GM12865 (cell line): ENCODE measurements at places on chromosomes 5 and 9.

DNA sequence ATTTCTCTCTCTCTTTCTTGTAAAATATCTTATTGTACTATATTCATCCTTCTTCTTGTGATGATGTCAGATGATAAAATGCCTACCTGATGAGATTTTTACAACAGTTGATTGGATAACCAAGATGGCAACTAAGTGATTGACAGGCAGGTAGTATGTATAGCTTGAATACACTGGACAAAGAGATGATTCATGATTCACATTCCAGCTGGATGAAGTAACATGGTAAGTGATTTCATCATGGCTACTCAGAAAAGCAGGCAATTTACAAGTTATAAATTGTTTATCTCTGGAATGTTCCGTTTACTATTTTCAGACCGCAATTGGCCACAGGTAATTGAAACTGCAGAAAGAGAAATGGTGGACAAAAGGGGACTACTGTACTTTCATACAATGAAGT lies 1471.7 kb upstream of the C9orf72 start:
- no peak for DNase-seq

DNA sequence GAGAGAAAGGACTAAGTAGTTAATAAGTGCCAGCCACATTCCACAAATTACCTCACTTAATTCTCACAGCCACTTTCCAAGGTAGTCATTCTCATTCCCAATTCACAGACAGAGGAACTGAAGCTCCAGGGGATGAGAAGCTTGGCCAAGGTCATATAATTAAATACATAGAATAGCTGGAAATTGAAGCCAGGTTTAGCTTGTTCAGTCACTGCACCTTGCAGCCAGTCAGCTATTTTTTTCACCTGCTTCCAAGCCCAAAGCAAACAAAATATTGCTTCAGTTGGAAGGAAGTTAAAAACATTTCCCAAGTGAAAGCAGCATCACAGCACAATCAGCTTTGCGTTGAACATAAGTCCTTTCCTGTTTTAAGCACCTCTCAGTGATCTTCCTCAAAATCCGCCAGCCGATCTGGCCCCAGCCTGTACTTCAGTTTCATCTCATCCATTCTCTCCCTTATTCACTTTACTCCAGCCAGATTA lies 4.8 kb downstream of the ALDH1A1 start:
- DNase-seq, result no peak

DNA sequence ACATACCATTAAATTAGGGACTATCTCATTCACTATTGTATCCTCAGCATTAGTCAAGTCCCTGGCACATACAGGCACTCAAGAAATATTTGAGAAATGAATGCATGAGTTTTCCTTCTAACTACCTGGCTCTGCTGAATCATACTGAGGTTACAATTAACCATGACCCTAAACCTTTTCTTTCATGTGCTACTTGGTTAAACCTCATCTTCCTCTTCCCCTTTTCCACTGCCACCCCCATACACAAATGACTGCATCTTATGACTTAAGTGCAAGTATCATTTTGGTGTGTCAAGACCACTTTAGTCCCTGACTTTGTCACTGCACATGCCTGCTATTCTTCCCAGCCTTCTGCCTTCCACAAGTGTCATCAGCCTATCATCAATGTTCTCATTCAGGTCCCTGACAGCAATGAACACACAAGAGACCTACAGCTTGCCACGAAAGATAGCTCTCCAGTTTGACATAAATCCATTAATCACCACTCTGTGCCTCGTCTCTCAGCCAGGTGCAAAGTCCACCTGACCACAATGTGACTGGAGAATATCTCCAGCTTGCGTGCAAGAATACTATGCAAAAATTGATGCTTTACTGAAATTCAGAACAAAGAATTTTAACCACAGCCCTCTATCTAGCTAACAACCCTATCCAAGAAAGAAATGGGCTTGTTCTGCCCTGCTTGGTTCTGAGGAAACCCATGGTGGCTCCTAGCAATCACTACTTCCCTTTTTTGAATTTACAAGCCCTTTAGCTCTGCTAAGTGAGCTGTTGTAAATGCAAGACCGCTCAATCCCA lies 74.5 kb downstream of the MAPKAP1 start:
- DNase-seq, result peak; percentile 93

GRCh38 chr5:80755626-80756025 lies 100.8 kb upstream of the DHFR start:
- DNase-seq, result peak; percentile 85

- no peak for DNase-seq
Measured at GRCh38 chr5:131774652-131775367, 22.0 kb downstream of the FNIP1 start.

DNA sequence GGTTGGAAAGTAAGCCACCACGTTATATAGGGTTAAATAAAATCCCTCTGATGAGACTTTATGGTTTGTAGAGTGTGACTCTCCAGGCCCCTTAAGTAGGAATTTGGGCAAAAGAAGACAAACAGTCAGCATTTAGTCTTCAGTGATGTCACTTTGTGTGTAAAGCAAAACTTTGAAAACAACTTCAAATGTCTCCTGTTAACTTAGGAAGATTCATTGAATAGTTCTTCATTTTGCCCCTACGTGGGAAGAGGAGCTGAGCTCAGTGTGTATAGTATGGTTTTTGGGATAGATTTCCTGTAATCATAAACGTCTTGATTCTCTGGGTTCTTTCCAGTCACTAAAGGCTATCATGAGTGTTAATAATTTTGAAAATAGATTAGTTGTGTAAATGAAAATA lies 101.3 kb downstream of the GADD45G start:
- no peak for DNase-seq

DNA sequence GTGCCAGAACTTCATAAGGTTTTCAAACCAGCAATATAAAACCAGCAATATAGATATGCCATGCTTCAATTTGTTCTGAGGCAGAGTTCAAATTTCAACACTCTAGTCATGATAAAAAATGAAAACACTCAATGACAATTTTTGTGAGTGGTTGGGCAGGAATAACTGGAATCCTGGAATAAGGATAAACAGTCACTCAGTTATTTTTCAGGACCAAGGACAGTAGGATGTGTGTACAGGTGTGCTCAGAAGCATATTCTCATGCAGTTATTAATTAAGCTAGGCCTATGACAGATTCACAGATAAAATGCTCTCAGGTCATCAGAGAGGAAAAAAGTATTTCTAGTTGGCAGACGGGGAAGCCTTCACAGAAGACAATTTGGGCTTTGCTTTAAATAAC lies 117.3 kb upstream of the PPP2R2B start:
- no peak for DNase-seq

GRCh38 chr5:122434205-122434970 lies 122.4 kb downstream of the SNCAIP start:
- no peak for DNase-seq

- no peak for DNase-seq
Measured at GRCh38 chr5:175624316-175624715, 33.6 kb upstream of the HRH2 start.

- DNase-seq, result no peak
Measured at GRCh38 chr5:168808051-168808616, 229.0 kb upstream of the PANK3 start.

DNA sequence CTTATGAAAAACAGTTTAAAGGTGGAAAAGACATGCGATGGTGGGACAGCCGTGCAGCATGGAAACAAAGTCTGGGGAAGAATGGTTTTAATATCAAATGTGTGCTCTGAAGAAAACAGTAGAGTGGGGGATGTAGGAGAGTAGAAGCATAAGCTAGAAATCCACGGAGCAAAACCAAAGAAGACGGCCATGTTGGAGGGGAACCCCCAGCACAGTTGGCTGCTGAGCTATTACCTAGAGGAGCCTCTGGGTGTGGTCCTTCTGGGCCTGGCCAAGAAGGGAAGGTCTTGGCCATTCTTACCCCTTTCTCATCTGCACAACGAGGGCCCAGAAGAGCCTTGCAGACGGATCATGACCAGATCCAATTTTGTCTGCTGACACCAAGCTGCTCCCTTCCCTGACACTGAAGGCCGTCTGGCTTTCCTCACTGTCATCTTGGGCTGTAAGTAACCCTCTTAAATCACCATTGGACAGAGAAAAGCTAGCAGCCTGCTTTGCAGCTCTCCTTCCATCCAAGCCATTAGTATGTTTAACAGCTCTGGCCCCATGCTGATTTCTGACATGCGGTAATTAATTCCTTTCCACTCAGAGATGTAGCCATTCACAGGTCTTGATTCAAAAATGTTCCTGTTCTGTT lies 189.5 kb downstream of the SEC61B start:
- no peak for DNase-seq

DNA sequence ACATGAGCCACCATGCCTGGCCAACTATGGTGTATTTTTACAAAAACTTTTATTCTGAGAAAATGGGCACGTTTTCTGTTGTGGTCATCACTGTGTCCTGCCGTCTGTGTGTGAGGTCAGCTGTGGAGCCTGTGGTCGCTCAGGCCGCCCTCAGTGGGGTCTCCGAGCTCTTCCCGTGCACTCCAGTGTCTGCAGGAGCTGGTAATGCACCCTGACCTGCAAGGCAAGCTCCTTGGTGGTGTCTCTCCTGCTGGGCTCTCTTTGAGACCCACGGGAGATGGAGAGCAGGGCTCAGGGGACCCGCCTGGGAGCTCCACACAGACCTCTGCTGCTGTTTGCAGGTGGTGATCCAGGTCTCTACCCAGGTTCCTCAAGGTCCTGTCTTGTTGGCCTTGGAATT lies 9.6 kb upstream of the AHRR start:
- DNase-seq, result no peak

- DNase-seq, result peak; percentile 83
Measured at GRCh38 chr9:136225748-136226679, 19.6 kb downstream of the QSOX2 start.

GRCh38 chr5:71864730-71865601 lies 145.9 kb downstream of the CARTPT start:
- DNase-seq, result no peak

DNA sequence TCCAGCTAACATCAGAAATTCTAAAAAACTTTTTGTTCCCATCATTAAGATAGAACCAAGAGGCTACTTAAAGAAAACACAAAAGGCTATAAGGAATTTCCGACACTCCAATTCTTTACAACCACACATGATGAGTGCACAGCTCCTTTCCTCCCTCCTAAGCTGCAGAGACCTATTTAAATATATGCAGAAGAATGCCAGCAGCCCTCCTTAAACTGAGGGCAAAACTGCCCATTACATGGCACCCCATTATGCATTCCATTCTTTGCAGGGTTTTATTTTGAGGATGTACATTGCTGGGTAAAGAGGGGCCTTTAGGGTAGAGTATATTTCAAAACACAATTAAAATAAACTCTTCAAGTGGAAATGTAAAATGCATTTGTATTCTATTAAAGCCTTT lies 502.9 kb downstream of the RASEF start:
- DNase-seq, result no peak

GRCh38 chr5:54881286-54882005 lies 103.9 kb downstream of the ESM1 start:
- no peak for DNase-seq

- peak; percentile 82 for DNase-seq
Measured at GRCh38 chr5:37111426-37112382, 137.5 kb downstream of the CPLANE1 start.

- DNase-seq, result no peak
Measured at GRCh38 chr5:43302481-43302880, 10.7 kb downstream of the HMGCS1 start.

DNA sequence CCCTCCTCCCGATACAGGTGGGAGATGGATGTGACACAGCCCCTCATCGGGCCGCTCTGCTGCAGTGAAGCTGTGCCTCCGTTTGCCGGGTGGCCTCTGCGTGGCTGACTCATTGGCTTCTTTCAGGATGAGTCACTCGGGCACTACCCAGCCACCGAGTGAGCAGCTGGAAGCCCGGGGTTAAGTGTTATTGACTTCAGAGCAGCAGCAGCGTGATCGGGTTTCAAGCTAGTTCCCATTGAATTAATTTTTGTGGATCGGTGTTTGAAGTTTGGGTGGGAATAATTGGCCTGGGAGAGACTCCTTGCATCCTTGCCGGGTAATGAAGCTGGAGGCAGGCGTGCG lies 266.4 kb upstream of the IRX4 start:
- DNase-seq, result peak; percentile 11

DNA sequence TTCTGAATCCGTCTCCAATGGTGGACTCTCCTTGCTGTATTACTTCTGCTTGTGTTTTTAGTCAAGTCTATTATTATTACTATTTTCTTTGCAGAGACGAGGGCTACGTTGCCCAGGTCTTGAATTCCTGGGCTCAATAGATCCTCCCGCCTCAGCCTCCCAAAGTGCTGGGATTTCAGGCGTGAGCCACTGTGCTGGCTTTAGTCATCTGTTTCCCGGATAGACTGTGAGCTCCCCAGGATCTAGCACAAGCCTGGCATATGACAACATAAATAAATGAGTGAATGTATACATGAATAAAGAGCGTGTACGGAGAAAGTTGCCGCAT lies 439 bp upstream of the DDX46 start:
- peak; percentile 5 for DNase-seq

GRCh38 chr5:68746643-68747420 lies 347.0 kb upstream of the SLC30A5 start:
- DNase-seq, result no peak

DNA sequence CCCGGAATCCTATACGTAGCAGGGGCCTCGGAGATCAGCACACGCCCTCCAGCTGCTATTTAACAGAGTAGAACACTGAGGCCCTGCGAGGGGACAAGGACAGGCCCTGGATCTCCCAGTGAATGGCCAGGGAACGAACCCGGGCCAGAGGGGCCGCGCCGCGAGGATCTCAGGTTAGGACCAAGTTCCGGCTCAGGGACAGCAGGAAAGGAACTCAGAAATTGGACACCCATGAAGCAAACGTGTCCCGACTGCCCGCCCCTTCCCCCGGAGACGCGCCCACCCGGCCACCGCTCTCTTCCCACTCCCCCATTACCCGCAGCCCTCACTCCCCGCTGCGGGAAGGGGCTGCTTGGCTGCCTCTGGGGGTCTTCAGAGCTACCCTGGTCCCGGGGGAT lies 1.0 kb upstream of the FOXE1 start:
- no peak for DNase-seq

GRCh38 chr9:130402645-130403440 lies 41.9 kb upstream of the ASS1 start:
- no peak for DNase-seq

GRCh38 chr9:37433867-37434371 lies 11.4 kb downstream of the GRHPR start:
- no peak for DNase-seq
